ENCODE measurements at places on chromosomes 16 and 17.
A peak's percentile ranks its signal among the peaks of the same experiment; 100 is the strongest.

GRCh38 chr16:35386619-35387018 lies 1927.2 kb downstream of the TP53TG3F start:
- DNase-seq: no peak

GRCh38 chr17:78724544-78724943 lies 57.5 kb downstream of the CYTH1 start:
- DNase-seq: no peak

DNA sequence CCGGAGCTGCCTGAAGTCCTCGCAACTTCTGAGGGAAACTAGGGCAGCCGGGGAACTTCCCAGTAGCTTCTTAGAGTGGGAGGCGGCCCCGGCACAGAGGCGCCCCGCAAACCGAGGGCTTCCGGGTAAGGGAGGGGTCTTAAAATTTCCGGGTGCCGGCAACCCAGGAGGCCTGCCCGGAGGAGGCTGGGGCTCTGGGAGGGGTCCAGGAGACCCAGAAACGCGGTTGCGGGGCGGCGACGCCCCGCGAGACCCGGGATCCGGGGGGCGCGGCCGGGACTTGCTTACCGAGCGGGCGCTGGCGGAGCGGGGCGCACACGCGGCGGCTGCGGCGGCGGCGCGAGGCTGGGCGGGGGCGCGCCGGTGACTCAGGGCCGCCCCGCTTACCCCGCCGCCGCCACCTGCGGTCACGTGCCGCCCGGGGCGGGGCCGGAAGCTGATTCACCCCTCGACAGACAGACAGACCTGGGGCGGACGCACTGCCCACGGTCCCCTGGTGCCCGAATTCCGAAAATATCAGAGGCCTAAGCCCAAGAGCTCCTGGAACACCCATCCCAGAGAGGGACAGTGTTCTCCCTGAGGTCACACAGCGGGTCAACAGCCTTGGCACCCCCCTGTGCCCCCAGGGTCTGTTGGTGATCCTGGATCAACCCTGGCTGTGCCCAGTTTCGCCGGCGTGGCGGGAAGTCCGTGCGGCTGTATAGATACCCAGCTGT lies at the start of gene FAM83G:
FAM83G (minus strand) TSS at position 344 of the 716 bp plus-strand sequence. CDS start 723 bp downstream, outside the sequence.
- peak; percentile 41 for DNase-seq

DNA sequence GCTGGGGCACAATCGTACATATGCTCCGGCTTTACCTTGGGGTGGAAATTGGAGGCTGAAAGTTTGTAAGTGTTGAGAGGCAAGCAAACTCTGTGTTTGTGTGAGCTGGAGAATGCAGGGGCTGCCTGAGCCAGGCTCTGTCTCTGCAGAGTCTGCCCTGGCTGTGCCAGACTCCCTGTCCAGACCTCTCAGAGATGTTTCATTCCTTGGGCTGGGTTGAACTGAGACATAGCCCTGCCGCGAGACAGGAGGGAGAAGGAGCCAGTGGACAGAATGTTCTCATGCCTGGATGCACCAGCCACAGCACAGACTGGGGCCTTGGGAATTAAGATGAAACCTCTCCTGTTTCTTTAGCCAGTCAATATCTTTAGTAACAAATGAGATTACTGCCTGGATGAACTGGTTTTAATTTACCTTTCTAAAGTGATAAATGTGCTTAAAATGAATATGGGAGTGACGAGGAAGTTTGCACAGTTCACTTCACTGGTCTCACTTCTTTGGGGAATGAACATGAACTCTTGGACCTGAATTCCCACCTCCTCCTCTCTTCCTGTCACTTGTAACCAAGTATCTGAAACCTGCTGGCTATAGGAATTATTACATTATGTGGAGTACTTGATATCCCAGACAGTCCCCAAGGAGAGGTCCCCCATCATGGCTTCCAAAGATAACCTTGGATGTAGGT lies 40.1 kb downstream of the YPEL2 start:
- no peak for DNase-seq

- no peak for DNase-seq
Measured at GRCh38 chr17:21061971-21062526, 19.2 kb upstream of the USP22 start.

- DNase-seq: no peak
Measured at GRCh38 chr16:69481901-69482341, 57.5 kb downstream of the CYB5B start.

- no peak for DNase-seq
Measured at GRCh38 chr17:7560172-7561027, 1.3 kb upstream of the SENP3 start.

DNA sequence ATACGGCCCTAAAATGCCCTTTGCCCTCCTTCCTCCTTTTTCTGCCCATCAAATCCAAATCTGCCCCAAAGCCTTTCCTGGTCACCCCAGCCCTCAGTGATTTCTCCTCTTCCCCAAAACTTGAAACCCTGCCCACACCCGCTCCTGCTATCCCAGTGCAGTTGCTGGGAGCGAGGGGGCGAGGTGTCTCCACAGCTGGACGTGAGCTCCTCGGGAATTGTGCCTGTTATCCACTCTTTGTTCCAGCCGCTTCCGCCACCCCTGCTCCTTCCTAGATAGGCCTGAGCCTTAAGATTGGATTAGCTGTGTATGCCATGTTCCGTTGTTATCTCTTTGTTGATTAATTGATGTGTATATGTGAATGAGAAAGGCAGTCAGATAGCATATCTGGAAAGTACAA lies 2.6 kb upstream of the KRT35 start:
- DNase-seq: no peak

GRCh38 chr16:50252082-50252611 lies 14.2 kb upstream of the ADCY7 start:
- DNase-seq: no peak

DNA sequence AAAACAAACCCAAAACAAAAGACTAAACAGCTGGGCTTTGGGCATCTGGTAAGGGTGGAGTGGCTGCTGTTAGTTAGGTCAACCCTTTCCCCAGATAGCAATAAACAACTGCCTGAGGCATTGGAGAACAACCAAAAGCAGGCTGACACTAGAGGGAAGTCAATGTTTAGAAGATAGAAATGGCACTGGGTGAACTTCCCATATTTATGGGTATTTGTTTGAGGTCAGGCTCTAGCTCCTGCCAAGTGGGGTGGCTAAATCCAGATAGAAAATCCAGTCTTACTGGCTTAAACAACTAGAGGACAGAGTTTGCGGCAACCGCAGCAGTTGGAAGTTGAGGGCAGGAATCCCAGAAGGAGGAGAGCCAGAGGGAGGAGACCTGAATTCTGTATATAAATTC lies 79.4 kb downstream of the SDK2 start:
- DNase-seq: no peak

GRCh38 chr17:73835605-73836004 lies 191.4 kb upstream of the SDK2 start:
- no peak for DNase-seq

DNA sequence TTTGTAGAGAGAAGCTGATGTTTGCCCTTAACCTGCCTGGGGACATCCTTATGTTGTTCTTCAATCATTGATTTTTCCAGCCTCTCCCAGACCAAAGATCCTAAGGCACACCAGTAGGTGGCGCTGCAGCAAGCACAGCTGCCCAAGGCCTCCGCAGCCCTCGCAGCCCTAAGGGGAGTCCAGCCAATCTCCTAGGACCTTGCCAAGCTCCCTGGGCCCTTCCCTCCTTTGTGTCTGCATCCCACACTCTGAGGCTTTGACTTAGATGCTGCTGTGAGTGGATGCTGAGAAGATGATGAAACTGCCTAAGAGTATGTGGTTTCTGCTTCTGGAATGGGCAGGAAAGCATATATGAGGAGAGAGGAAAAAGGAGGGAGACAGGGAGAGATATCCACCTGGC lies 47.1 kb downstream of the SPACA3 start:
- no peak for DNase-seq

- DNase-seq: no peak
Measured at GRCh38 chr17:30296499-30297080, 4.8 kb upstream of the BLMH start.

DNA sequence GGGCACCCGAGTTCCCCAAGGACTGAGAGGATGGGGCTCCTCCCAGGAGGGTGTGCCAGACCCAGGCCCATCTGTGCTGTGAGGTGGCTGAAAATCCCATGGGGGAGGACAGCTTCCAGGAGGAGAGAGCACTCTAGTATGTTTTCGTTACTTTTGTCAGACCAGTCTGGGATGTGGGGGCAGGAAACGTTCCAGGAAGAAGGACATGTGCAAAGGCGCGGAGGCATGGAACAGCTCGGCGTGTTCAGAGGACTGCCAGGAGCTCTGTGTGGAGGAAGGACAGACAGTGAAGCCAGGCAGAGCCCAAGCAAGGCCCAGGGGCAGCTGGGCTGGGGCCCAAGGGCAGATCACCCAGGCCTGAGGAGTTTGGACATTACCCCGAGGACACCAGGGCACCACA lies 7.0 kb downstream of the CA4 start:
- DNase-seq: no peak

DNA sequence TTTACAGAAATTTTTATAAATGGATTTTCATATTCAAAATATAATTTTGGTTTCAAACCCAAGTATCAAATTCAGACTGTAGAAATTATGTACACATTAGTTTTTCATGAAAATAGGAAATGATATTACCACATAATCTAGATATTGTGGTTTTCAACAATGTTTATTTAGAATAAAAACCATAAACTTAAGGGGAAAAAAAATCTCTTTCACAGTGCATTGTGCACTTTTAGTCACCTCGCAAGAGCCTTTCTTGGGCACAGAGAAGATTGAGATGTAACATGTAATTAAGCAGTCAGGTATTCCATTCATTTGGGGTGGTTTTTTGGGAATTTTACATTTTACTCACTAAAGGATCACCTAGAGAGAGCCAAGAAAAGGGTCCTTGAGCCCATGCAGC lies 104.0 kb downstream of the TANC2 start:
- DNase-seq: no peak

GRCh38 chr16:22357635-22357971 lies 16.8 kb downstream of the CDR2 start:
- DNase-seq: no peak

DNA sequence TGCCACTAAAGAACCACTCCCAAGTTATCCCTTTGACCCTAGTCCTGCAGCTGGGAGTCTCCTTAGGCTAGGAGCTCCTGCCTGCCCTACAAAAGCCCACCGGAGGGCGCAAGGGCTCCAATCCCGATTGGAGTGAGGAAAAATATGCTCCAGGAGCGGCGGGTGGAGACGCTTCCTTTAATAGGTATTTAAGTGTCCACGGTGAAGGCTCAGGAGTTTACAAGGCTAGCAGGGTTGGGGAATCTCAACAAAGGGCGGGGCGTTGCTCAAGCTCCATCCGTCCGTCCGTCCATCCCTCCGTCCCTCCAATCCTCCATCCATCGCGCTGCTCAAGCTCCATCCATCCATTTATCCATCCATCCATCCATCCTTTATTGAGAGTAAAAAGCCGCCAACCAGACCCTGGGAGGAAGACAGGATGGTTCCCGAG lies 556 bp upstream of the SPNS1 start:
- peak; percentile 16 for DNase-seq

- DNase-seq: no peak
Measured at GRCh38 chr16:10583269-10583668, 2.9 kb upstream of the EMP2 start.

GRCh38 chr17:48759288-48759687 lies 30.7 kb upstream of the HOXB13 start:
- DNase-seq: no peak

DNA sequence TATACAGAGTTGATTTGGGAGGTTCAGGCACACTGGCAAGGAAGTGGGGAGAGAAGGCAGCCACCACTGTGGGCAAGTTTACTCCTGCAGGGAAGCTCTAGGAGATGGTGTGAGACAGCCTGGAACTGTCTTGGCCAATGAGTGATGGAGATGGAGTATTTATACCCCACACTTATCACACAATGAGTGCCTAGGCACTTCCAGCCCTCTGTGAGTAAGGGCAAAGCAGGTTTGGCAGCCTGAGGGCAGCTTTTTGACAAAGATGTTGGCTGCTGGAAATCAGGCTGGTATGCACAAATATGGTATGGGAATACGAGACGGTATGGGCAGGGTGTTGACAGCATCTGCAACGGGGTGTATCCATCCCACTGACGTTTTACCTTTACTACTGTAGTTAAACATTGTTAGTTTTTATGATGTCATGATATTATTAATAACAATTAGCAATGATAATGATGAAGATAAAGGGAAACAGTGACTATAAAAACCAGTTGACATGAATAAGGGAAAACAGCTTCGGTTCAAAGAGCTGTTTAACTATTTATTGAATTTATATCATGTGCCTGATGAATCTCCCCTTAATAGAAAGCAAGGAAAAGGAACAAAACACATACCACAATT lies 149.9 kb downstream of the CDK5R1 start:
- DNase-seq: no peak

DNA sequence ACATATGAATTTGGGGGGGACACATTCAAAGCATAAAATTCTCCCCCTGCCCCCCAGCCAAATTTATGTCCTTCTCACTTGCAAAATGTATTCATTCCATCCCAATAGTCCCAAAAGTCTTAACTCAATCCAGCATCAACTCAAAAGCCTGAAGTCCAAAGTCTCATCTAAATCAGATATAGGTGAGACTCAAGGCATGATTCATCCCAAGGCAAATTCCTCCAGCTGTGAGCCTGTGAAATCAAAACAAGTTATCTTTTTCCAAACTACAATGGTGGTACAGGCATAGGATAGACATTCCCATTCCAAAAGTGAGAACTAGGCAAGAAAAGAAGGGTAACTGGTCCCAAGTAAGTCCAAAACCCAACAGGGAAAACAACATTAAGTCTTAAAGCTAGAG lies 5.9 kb upstream of the GOSR2 start:
- no peak for DNase-seq

DNA sequence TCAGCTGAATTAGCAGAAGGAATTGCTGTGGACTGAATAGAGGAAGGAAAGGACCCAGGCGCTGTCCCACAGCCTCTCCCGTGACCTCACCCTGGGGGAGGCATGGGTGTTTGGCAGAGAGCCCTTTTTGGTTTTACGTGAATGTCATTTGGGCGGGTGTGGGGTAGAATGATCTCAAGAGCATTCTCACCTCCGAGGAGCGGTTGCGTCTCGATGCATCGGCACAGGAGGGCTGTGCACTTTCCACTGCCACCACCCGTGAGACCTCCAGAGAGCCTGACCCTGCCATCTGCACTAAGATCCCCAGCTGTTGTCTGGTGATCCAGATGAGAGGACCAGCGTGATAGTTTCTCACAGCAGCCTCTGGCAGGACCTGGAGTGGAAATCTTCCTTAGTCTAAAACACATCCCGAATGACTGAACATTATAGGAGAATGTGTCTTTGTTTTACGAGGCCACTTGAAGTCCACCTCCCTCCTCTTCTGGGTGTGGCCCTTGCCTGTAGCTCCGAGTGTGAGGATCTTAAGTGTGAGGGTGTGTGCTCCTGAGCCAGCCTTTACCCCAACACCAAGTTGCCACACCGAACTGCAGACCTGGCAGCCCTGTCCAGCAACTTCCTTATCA lies 29.3 kb downstream of the FOXK2 start:
- no peak for DNase-seq

DNA sequence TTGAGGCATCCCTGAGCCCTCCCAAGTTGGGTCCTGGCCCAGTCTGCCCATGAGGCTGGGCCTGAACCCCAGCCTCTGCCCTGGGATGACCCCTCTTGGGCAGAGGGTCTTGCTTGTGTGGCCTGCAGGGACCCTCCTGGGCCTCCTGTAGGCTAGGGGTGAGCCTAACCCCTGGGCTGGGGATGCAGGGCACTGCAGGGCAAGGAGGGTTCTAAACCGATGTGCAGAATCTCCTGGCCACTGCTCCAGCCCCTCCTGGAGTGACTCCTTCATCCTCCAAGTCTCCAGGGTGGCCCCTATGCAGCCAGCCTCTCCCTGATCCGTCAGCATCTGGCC lies 37.5 kb downstream of the LGALS9 start:
- DNase-seq: no peak
